Peyer's patch (tissue), 4 donors: ENCODE measurements at places on chromosomes 1 and 21. TPM values are rescaled to one million over a fixed set of nuclear protein-coding genes. Genes with fewer than 3 reads are reported as not detected.
A peak's percentile ranks its signal among the peaks of the same experiment; 100 is the strongest.

DNA sequence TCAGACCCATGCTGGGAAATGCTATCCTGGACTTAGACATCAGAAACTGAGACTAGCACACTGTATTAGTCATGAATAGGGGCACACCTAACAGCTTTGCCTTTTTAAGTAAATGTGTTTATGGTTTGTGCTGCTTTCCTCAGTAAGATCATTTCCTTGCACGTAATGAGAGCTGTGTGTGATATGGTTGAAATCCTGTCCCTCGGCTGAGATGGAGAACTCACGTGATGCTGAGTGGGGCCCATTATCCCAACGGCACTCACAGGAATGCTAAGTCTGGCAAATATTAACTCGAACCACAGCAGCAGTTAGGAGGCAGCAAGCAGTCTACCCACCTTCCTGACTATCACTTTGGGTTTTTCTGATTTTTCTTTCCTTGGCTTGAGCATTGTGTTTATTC lies 38.2 kb downstream of the BCL9 start:
- H3K4me1 ChIP-seq, result no peaks in the 10 kb centered on the region
- H3K27ac ChIP-seq, result no peak overlapping the region
- no peaks in the 10 kb centered on the region for H3K27me3 ChIP-seq
- DNase-seq, result no peak

DNA sequence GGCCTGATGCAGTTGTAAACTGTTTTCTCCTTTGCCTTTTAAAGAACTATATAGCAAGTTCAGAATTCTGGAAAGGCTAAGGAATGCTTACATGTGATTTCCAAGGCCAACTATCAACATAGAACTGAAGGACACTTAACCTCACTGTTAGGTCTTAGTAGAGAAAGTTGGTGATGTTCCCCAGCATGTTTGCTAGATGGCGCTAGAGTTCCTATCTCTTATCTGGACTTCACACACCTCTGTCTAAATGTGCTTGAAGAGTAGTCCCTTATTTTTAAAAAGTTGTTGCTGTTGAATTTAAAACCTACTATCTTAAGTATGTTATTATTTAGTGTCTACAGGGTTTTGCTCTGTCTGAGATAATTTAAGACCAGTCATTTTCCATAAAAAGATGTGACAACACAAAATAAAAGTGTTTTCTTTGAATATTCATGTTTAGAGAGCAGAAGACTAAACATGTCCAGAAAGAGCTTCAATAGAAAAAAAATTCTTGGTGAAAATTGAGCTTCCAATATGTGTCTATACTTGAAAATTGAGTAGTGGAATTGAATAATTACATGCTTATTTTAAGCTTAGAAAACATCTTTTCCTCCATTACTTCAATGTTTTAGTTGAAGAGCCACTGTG lies 237.3 kb downstream of the S1PR1 start:
- H3K36me3 ChIP-seq, result no peaks in the 10 kb centered on the region
- H3K27me3 ChIP-seq, result no peaks in the 10 kb centered on the region
- no peak overlapping the region for H3K27ac ChIP-seq
- H3K4me3 ChIP-seq, result no peak overlapping the region
- DNase-seq, result no peak

DNA sequence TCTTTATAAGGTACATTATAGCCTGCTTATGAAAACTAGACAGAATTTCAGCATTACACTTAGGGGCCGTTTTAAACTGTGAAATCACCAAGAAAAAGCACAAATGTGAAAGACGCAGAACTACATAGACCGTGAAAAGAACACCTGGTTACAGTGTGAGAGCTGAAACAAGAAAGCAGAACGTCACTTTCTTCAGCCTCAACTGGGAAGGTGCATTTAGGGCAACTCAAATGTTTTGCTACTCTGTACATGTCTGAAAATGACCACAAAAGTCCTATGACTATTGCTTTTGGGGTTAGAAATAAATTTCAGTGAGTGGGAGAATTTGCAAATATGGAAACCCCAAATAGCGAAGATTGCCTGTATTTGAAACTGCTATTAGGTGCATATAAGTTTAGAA lies 268.7 kb downstream of the OLFM3 start:
- H3K27me3 ChIP-seq, result no peaks in the 10 kb centered on the region
- DNase-seq, result no peak
- no peaks in the 10 kb centered on the region for H3K4me1 ChIP-seq
- H3K36me3 ChIP-seq, result no peaks in the 10 kb centered on the region

DNA sequence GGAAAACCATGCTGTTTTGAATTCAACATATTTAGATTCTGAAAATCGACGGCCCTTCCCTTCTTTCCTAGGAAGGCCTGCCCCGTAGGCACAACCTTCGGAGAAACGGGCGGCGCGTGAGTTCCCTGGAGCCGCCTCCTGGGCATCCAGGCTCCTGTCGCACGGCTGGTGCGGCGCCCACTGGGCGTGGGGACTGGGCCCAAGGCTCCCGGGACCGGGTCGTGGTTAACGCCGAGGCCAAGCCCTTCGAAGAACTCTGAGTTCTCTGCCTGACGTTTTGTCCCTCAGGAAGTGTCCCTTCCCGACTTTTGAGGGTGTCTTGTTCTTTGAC lies 19.2 kb upstream of the TBX15 start:
- DNase-seq, result no peak
- H3K4me3 ChIP-seq, result no peak overlapping the region
- no peak overlapping the region for H3K27ac ChIP-seq
- H3K4me1 ChIP-seq, result peaks cover 10% of the 10 kb centered on the region
- no peaks in the 10 kb centered on the region for H3K27me3 ChIP-seq

GRCh38 chr1:161840363-161840762 lies 74.2 kb downstream of the ATF6 start:
- no peak overlapping the region for H3K4me3 ChIP-seq
- no peaks in the 10 kb centered on the region for H3K27me3 ChIP-seq
- H3K4me1 ChIP-seq, result no peaks in the 10 kb centered on the region

- no peak for DNase-seq
- H3K27ac ChIP-seq, result no peak overlapping the region
- H3K4me3 ChIP-seq, result no peak overlapping the region
- no peaks in the 10 kb centered on the region for H3K4me1 ChIP-seq
These were observed 68.6 kb downstream of the TGFBR3 start for GRCh38 chr1:91817211-91817905.

- H3K36me3 ChIP-seq, result no peaks in the 10 kb centered on the region
- DNase-seq, result no peak
- H3K4me3 ChIP-seq, result no peak overlapping the region
- no peak overlapping the region for H3K27ac ChIP-seq
These were observed 5.3 kb upstream of the DPH5 start for GRCh38 chr1:101030881-101031280.

DNA sequence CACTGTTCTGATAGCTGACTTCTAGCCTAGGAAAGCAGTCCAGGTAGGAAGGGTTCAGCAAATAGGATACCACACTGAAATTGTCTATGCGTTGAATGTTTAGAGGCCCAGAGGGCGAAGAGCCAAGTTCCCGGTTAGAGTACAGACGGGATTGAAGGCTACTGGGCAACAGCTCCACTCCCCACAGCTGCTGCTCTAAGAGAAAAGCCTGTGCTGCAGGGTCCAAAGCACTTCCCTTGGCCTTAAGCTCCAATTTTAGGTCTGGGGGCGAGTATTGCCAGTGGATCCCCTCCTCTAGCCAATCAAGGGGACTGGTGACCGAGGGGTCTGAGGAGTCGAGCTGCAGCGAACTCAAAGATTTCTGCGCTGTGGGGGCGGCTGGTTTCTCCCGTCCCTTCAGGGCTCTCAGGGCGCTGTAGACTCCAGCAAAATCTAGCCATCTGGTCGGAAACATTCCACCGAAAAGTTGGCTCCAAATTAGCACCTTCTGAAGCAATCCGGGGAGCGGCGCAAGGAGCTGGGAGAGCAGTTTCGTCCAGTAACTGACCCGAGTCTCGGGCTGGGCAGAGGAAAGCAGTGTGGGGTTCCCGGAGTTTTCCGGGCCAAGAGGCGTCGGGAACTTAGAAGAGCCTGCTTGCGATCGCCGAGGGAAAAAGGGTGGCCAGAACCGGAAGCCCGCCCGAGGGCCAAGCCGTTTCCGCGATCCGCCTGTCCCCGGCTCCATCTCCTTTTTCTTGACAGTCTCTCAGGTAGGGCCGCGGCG lies 748 bp downstream of the PPP1R15B start:
- DNase-seq, result peak; percentile 63
- no peaks in the 10 kb centered on the region for H3K27me3 ChIP-seq
- H3K4me1 ChIP-seq, result peaks cover 26% of the 10 kb centered on the region
- H3K36me3 ChIP-seq, result no peaks in the 10 kb centered on the region
- peak overlapping the region; percentile 97 for H3K27ac ChIP-seq

DNA sequence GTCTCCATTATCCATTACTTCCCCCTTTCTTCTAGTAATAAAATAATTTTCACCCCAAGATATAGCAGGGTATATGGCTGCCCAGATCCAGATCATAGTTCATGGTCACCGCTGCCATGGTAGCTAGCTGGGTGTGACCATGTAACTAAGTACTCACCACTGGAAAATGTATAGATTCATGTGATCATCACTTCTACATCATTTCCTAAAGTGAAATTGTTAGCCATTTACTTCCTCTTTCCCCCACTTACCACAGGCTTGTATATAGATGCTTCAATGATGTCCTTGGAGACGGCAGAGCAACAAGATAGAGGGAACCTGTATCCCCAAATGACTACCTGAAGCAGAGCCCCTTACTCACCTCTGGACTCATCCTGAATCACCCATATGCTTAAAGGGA lies 22.7 kb upstream of the EYA3 start:
- no peak for DNase-seq
- H3K27ac ChIP-seq, result no peak overlapping the region
- H3K4me3 ChIP-seq, result no peak overlapping the region
- H3K27me3 ChIP-seq, result no peaks in the 10 kb centered on the region

DNA sequence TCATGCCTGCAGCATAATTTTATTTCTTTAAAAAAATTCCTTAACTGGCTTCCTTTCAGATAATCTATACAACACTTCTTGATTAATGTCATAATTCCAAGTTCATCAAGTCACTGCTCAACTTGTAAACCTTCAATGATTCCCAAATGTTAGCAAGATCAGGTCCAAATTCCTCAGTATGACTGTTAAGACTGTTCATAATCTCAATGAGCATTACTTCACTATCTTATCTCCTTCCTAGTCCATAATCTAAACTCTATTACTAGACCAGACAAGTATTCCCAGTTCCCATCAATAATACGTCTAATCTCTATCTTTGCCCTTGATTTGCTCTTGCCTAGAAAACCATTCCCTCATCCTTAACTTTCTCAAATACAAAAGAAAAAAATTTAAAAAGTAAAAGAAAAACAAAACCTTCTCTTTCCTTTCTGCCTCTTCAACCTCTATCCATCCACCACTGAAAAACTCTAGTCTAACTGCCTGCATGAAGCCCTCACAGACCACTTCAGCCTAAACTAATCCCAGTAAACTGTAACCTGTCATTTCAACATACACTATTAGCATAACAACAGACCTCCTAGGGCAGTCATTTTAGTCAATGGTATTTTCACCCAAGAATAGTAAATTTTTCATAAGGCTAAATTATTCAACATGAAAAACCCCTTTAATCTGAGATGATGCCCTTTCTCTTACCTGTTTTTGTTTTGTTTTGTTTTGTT lies 15.5 kb downstream of the LUZP1 start:
- no peaks in the 10 kb centered on the region for H3K27me3 ChIP-seq
- no peak overlapping the region for H3K27ac ChIP-seq
- DNase-seq, result no peak

GRCh38 chr1:24908591-24909259 lies 21.4 kb downstream of the RUNX3 start:
- no peaks in the 10 kb centered on the region for H3K27me3 ChIP-seq
- H3K4me3 ChIP-seq, result no peak overlapping the region
- no peaks in the 10 kb centered on the region for H3K36me3 ChIP-seq

GRCh38 chr1:106276871-106277270 lies 779.6 kb upstream of the PRMT6 start:
- no peak overlapping the region for H3K4me3 ChIP-seq
- H3K27me3 ChIP-seq, result no peaks in the 10 kb centered on the region
- H3K36me3 ChIP-seq, result no peaks in the 10 kb centered on the region
- no peaks in the 10 kb centered on the region for H3K4me1 ChIP-seq

- H3K27me3 ChIP-seq, result no peaks in the 10 kb centered on the region
- H3K27ac ChIP-seq, result peak overlapping the region; percentile 70
- H3K4me1 ChIP-seq, result no peaks in the 10 kb centered on the region
- no peak for DNase-seq
These were observed 23.4 kb downstream of the CSF1 start for GRCh38 chr1:109933856-109934711.

GRCh38 chr1:235130766-235131270 lies 2.2 kb upstream of the TOMM20 start:
- peaks cover 7% of the 10 kb centered on the region for H3K4me1 ChIP-seq
- H3K27ac ChIP-seq, result no peak overlapping the region
- H3K36me3 ChIP-seq, result peaks cover 41% of the 10 kb centered on the region
- H3K4me3 ChIP-seq, result no peak overlapping the region

GRCh38 chr1:229769006-229769405 lies 143.0 kb downstream of the URB2 start:
- no peaks in the 10 kb centered on the region for H3K27me3 ChIP-seq
- no peak overlapping the region for H3K4me3 ChIP-seq
- no peak overlapping the region for H3K27ac ChIP-seq
- H3K4me1 ChIP-seq, result no peaks in the 10 kb centered on the region

- H3K4me1 ChIP-seq, result no peaks in the 10 kb centered on the region
- H3K27me3 ChIP-seq, result no peaks in the 10 kb centered on the region
- H3K27ac ChIP-seq, result no peak overlapping the region
- no peaks in the 10 kb centered on the region for H3K36me3 ChIP-seq
These were observed 19.2 kb downstream of the PTTG1IP start for GRCh38 chr21:44854391-44854663.

DNA sequence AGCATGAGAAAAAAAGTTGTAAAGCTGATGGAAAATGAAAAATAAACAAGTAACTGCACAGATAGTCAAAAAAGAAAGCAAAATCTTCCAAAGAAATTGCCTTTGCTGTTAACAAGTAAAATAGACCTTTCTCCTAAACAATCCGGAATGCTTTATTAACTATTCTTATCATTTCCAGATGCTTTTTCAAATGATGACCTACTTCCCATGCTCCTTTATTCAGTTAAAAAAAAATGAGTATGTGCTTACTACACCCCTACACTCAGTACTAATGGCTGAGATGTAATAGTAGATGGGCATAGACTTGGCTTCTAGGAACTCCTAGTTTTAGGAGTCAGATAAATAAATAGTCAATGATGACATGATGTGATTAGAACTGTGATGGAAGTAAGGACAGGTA lies 108.5 kb downstream of the NIBAN1 start:
- H3K36me3 ChIP-seq, result no peaks in the 10 kb centered on the region
- no peak for DNase-seq
- H3K4me3 ChIP-seq, result no peak overlapping the region
- no peaks in the 10 kb centered on the region for H3K27me3 ChIP-seq
- no peak overlapping the region for H3K27ac ChIP-seq

GRCh38 chr21:25750085-25750484 lies 15.3 kb downstream of the GABPA start:
- H3K27me3 ChIP-seq, result no peaks in the 10 kb centered on the region
- peaks cover 3% of the 10 kb centered on the region for H3K36me3 ChIP-seq
- no peak for DNase-seq
- H3K4me3 ChIP-seq, result no peak overlapping the region

- H3K27ac ChIP-seq, result peak overlapping the region; percentile 70
- no peaks in the 10 kb centered on the region for H3K36me3 ChIP-seq
- peaks cover 27% of the 10 kb centered on the region for H3K4me1 ChIP-seq
- H3K4me3 ChIP-seq, result no peak overlapping the region
- DNase-seq, result no peak
These were observed 159.8 kb upstream of the SGIP1 start for GRCh38 chr1:66374148-66374547.

Gene CD1C
- total RNA-seq, result not detected

Gene F13B
- not detected for total RNA-seq

Gene OR2T2
- total RNA-seq, result not detected

Gene NCMAP
- total RNA-seq, result 1.7 TPM
